ENCODE measurements at places on chromosomes 1 and 21. TPM values are rescaled to one million over a fixed set of nuclear protein-coding genes. Genes with fewer than 3 reads are reported as not detected.
A peak's percentile ranks its signal among the peaks of the same experiment; 100 is the strongest.

GRCh38 chr1:35268282-35269200 lies at the start of gene ZMYM4:
ZMYM4 (plus strand) TSS chr1:35268709; CDS start chr1:35269047, 338 bp downstream.
- peak; percentile 97 for DNase-seq

The SPATA17 gene
- total RNA-seq: not detected

- DNase-seq: no peak
These were observed 62.5 kb downstream of the UBIAD1 start for GRCh38 chr1:11335417-11336056.

- no peak for DNase-seq
These were observed 745.6 kb upstream of the CXADR start for GRCh38 chr21:16767201-16767600.

The RXFP4 gene
- not detected for total RNA-seq

- no peak for DNase-seq
These were observed 96.1 kb downstream of the LACTBL1 start for GRCh38 chr1:22876359-22877111.

DNA sequence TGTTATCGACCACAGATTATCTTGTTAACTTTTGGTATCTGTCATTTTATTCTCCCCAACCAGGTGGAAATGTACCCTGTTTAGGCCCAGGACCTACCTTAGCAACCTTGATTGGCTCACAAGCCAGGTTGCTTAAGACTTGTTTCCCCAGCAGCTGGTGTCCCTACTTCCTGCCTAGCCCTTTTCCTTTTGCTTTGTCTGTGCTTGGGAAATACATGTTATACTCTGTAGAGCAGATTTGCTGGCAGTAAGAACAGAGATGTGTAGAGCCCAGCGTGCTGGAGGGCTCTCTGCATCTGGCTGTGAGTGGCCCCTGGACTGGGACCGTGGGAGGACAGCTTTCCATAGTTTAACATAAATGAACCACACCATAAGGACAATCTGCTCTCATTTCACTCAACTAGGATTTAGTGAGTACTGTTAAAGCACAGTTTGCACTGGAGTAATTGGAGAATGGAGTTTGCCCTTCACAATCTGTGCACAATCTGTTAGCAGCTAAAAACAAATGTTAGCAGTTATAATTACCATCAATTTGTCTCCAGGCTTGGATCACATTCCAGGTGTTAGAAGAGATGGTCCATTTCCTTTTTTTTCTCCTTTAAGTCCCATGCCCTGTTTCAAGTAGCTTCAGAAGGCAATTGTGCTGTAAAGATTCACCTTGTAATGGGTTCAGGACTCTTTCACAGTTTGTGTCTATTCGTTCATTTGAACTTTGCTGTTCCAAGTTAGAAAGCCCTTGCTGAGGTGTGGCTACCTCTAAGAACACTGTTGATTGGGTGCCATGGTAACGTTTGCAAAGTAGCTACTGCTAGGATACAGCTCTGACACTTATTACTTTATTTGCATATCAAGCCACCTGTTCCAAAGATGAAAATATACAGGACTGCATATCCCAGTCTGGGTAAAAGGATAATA lies at the start of gene APOBEC4:
Gene APOBEC4 (minus strand): TSS at position 770 of the 915 bp plus-strand sequence. CDS start 4,535 bp downstream, outside the sequence.
- no peak for DNase-seq

The KCNE1 gene
- 0.16 TPM for total RNA-seq
